GM23338 (cell line): ENCODE measurements at places on chromosomes 3 and 15. TPM values are rescaled to one million over a fixed set of nuclear protein-coding genes. Genes with fewer than 3 reads are reported as not detected.
A peak's percentile ranks its signal among the peaks of the same experiment; 100 is the strongest.

The TJP1 gene
- polyA plus RNA-seq, result 69.8 and 76.2 TPM in 2 replicates

The RTP4 gene
- not detected in 2 replicates for polyA plus RNA-seq

DNA sequence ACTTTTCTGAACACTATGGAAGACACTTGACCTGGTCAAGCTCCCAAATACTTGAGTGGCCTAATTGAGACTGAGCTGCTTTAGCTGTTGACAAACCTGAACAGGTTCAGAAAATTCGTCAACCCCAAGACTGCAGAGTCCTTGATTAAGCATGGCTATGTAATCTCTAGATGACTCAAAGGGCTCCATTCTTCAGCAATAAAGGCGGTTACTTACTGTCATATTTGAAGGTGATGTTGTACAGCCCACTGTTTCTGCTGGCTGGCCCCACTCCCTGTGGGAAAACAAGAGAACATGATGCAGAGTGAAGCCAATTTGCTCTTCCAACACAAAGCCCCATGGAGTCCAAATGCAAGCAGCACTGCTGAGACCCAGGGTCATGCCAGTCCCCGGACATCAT, 45.1 kb downstream of the IL17RD start:
- no peak for DNase-seq

- peak; percentile 94 for DNase-seq
These were observed 8.0 kb upstream of the FAM107A start for GRCh38 chr3:58585005-58585786.

The CIDEC gene
- not detected in 2 replicates for polyA plus RNA-seq

DNA sequence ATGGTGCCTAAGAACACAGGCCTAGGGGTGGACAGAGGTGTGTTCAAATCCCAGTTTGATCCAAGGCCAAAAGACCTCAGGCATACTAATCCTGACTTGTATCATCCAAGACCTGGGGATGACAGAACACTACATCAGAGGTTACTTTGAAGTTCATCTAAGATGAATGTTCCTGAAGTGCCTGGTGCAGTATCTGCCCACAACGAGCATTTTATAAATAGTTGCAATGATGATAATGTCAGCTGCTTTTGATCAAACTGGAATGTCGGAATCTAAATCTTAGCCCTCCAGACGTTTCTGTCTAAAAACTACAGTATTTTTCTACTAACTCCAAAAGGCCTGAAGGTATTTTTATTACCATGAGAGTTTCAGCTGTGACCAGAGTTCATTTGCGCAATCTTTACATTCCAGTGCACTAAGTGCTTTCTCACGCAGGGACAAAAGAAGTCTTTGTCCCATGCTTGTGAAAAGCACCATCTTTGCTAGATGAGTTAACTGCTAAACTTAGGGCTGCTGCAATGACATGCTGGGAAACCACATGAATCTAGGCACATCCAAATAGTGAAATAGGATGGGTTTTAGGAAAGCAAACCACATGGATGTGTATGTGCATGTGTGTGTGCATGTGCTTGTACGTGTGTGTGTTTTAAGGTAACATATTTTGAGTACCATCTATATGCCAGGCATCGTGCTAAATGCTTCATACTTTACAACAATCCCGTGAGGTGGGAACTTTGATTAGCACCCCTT, 18.1 kb downstream of the ANXA2 start:
- DNase-seq, result peak; percentile 30

GRCh38 chr15:61598655-61599054, 369.6 kb upstream of the RORA start:
- DNase-seq, result no peak

DNA sequence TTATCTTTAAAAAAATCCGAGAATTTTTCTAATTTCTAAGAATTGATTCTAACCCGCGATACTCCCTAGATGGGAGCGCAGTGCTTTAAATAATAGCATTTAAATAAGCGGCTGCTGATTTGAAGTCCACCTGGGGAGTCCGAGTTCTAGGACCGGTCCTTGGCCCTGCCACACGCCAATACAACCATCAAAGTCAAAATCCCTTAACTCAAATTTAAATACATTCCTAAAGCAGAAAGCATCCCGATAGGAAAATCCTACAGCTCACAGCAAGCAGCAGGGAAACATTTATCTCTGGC, 508 bp upstream of the ECT2 start:
- DNase-seq, result no peak

DNA sequence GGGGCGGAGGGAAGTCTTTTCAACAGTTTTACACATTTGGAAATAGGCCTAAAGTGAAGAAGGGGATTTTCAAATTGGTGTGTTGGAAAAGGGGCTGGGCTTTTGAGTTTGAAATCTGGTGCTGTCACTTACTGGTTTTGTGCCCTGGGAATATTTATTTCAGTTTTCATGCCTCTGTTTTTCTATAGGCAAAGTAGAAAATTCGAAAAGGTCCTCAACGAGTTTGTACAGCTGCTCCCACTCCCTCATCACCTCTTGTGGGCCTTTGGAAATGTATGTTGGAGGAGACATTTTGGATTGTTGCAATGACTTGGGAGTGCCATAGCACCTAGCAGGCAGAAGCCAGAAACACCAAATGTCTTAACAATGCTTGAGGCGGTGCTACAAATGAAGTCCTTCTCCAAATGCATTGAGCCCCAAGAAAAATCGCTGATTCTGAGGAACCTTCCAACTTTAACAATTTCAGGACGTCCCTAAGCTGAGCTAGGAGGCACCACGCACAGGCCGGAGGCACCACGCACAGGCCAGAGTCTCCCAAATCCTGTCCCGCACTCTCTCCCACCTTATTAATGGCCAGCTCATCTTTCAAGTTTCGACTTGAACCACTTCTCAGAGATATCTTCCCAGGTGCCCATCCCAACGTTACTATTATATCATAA, 639 bp upstream of the POLR2M start:
- no peak for DNase-seq

DNA sequence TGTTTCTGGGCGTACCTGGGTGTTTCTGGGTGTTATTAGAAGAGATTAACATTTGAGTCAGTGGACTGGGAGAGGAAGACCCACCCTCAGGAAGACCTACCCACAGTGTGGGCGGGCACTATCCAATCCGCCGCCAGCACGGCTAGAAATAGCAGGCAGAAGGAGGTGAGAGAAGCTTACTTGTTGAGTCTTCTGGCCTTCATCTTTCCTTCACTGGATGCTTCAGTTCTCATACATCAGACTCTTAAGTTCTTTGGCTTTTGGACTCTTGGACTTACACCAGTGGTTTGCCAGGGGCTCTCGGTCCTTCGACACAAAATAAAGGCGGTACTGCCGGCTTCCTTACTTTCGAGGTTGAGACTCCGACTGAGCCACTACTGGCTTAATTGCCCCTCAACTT, 654.6 kb upstream of the CADM2 start:
- no peak for DNase-seq

- DNase-seq, result peak; percentile 88
These were observed at the start of gene PRRT3 for GRCh38 chr3:9951962-9952805. Gene PRRT3, minus strand, starts transcription at chr3:9952408. Its CDS starts 2,293 bp downstream, at chr3:9950115.
